HS-5 (cell line): ENCODE measurements at places on chromosomes 3 and 15.

DNA sequence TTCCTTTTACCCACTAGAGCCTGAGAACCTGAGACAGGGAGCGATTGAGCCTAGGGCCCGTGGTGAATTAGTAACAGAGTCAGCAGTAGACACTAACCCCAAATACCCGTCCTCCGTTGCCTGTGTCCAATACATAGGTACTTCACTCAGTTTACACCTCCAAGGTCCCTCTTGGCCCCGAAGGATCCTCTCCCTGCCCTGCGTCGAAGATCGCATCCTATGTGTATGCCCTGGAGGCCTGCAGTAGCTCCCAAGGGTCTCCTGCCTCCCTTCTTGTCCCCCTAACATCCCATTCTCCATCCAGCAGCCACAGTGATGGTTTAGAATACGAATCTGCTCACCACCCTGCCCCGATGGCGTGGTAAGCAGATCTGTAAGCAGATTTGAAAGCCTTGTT is 67.0 kb downstream of the ISG20 start:
- DNase-seq, result no peak

- no peak for DNase-seq
Measured at GRCh38 chr15:94250801-94251200, 19.4 kb downstream of the MCTP2 start.

- no peak for DNase-seq
Measured at GRCh38 chr3:46660543-46661523, 32.6 kb downstream of the ALS2CL start.

DNA sequence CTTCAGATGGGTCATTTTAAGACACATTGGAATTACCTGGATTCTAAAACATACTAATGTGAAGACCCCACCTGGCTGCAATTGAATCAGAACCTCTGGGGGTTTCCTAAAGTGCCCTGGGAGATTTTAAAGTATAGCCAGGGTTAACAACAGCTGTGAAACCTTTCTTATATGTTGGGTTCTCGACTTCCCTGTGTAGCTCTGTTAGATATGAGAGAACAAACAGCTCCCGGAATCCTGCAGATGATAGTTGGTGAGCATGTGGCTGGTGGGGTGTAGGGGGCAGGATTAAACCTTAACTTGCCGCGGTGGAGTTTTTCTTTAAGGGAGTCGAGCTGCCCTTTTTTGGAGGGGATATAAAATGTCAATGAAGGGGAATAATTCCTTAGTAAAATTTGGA is 12.1 kb downstream of the PLCL2 start:
- no peak for DNase-seq

DNA sequence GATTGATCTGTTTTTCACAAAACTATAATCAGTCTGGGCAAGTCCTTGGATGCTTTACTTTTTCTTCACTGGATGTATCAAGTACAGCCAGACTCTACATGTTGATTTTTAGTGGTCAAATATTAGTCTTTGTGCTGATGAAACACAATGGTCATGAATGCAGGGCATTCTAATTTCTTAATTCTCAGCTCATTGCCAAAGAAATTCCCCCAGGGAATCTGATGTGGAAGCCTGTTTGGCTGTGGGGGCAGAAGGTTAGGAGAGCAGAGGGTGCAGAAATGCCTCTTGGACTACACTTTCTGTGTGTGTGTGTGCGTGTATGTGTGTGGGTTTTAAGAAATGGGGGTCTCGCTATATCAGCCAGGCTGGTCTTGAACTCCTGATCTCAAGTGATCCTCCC is 48.7 kb upstream of the HACD2 start:
- no peak for DNase-seq
